ENCODE measurements at places on chromosomes 12 and 14.

- no peak for DNase-seq
These were observed 236.1 kb upstream of the DIO2 start for GRCh38 chr14:80447392-80447791.

DNA sequence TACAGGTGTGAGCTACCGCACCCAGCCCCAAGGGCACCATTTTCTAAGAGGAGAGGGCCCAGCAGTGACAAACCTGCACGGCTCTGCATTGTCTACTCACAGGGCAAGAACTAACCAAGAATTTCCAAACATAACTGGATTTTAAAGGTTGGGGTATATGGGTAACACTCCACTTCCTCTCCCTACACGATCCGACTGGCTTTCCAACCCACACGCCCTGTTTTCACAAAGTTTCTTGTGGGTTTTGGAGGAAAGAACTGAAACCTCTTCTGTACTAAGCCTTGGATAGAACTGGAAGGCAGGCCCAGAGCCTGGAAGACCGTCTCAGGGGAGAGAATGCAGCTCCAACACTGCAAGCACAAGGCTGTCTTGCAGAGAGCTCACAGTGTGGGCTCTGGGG lies 24.9 kb downstream of the SNRNP35 start:
- DNase-seq: no peak

DNA sequence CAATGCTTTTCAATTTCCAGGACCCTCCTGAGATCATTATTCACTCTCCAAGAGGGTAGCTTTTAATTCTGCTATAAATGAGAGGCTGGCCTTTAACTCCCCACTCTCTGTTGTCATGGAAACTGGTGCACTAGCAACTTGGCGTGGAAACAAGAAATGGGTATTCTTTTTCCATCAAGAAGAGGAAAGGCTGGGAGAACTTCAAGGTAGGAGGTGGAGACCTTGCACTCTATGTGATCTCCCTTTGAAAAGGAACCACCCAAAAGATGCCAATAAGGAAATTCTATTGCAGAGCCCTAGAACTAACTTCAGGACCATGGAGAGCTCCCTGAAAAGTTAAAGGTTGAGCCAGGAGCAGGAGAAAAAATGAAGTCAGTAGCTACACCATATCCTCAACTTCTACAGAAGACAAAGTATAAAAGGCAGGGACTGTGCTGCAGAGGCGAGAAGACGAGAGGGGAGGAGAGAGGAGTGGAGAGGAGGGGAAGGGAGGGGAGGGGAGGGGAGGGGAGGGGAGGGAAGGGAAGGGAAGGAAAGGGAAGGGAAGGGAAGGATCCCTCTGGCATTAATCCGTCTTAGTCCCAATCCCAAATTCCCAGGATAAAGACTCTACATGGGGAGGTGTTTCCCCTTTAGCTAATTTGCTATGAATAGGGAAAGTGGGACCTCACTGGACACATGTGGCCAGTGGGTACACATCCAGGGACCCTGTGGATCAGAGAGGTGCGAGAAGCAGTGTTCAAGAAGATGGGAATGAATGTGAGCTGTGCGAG lies 46.7 kb upstream of the FICD start:
- peak; percentile 76 for DNase-seq

DNA sequence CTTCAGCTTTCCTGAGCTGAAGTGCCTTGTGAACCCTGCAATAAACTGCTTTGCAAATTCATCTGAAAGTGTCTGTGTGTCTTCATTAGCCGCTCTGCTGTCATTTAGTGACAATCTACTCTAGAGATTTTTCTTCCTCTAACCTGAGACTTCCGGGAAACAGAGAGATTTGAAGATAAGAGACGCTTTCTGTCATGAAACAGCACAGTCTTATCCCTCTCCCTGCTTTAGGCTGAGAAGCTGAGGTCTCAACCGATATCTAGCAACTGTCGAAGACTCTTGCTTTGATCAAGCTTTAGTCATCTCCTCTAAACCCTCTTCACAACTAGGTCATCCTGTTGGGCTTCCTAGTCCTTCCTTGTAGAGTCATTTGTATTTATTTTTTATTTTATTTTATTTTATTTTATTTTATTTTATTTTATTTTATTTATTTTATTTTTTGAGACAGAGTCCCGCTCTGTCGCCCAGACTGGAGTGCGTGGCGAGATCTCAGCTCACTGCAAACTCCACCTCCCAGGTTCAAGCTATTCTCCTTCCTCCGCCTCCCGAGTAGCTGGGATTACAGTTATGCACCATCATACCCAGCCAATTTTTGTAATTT lies 1.2 kb downstream of the RNASE2 start:
- DNase-seq: no peak

DNA sequence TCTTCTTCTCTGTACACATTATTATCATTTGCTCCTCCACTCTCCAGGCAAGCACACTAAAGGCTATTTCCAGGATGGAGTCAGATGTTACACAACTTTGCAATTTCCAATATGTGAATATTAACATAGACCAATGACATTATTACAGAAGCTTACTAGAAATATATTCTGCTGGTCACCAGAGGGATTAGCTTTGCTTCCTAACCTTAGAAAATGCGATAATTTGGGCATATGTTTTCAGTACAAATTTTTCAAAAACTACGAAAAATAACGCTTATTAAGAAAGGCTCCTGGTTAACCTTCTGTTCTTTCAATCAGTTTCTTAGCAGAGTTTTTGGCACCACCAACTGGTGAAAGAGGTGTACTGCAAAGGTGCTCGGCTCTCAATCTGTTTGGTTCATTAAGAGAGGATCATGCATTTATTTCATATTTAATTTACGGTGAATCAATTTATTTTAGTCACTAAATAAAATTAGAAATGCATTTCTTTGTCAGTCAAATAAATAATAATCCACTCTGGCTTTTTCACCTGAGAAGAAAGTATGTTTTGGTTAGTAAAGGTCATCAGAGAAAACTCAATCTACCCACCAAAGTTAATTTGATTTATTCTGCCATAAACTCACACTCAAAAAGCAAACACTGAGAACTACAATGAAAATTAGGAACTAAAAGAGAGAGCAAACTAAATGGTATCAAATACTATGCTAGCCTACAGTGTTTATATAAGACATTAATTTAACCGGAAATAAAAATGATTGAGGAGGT lies 39.2 kb downstream of the EFCAB11 start:
- DNase-seq: peak; percentile 88

DNA sequence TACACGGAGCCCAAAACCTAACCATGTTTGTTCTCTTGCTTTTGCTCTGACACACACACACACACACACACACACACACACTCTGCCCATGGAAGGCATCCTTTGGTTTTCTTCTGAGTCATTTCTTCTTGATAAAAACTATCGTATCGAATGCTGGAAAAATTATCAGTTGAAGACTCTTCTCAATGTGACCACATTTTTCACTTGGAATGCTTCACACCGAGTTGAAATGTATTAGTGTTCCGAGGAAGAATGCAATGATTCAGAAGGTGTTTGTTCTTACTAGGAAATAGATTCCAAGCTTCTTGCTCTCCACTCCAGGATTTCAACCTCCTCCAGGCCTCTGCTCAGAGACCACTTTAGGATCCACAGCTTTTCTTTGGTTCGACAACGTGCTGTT lies 226.3 kb downstream of the MON2 start:
- DNase-seq: no peak

GRCh38 chr12:49428793-49429192 lies 61.5 kb downstream of the SPATS2 start:
- DNase-seq: no peak

GRCh38 chr12:110591451-110592051 lies 8.4 kb upstream of the PPTC7 start:
- no peak for DNase-seq

DNA sequence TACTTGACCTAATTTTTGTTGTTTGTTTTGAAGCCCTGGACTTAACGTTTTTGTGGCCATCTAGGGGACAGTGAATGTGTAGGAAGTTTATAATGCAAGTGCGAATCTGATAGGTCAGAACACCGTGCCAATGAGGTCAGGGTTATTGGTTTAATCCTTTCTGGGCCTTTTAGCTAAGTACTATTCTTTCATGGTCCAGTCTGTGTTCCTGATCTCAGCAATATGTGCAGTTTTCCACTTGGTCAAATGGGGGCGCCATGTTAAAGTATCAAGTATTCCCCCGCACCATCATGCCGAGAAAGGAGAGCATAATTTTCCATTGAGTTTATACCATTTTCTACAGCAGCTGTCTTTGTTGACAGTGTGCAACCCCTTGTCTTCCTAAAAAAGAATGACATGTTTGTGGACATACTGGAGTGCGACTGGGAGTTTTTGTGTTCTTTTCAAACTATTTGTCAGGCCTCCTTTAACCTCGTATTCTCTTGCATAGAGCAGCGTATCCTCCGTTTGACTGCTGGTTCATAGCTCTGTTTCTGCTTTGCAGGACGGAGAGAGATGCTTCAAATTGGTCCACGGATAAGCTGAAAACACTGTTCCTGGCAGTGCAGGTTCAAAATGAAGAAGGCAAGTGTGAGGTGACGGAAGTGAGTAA lies 1.3 kb downstream of the AHSA1 start:
- DNase-seq: peak; percentile 91

DNA sequence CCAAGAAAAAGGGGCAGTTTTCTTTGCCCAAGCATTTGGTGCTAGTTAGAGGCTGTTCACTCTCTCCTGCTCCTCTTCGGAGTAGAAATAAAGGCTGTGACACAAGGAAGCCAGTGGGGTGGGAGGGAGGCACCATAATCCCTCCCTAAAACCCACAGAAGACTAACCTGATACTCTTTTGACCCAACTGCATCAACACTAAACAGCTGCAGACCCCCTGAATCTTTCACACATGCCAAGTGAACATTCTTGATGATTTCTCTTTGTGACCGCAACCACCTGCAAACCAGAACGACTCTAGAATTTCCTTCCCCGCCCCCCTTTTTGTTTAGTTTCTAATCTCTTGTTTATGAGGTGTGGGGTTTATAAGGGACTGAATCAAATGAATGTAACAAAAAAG lies 175.8 kb upstream of the BCL2L14 start:
- DNase-seq: no peak

- no peak for DNase-seq
These were observed 17.1 kb downstream of the OR10G2 start for GRCh38 chr14:21617614-21618013.

DNA sequence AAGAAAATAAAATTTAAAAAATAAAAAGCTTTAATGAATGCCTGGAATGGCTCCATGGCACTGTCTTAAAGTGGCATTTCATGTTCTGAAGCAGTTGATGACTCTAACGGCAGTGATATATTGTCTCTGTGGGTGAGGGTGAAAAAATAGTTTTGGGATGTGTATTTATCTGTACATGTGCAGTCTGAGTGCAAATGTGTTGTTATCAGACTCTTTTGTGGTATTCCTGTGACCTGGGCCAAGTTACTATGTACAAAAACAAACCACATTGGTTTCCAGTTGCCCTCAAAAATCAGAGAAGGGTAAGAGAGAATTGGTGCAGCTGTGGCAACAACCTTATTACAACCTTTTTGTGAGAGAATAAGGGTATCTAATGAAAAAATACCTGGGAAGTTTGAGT lies 81.7 kb upstream of the CCDC91 start:
- no peak for DNase-seq

DNA sequence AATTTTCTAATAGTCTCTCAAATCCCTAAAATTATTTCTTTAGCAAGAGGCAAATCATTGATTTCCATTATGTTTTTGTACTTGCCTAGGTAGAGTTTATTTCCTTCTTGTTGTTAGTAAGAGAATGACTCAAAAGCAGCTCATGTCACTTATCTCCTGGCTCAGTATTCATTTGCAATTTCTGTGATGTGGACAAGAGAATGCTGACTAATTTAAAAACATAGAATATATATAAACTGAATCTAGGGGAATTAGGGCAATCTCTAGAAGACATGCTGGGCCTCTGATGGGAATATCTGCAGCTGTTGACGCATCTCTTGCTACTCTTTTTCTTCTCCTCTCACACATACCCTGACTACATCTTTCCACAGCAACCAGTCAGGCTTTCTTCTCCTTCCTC lies 130.8 kb upstream of the PRKD1 start:
- DNase-seq: no peak

DNA sequence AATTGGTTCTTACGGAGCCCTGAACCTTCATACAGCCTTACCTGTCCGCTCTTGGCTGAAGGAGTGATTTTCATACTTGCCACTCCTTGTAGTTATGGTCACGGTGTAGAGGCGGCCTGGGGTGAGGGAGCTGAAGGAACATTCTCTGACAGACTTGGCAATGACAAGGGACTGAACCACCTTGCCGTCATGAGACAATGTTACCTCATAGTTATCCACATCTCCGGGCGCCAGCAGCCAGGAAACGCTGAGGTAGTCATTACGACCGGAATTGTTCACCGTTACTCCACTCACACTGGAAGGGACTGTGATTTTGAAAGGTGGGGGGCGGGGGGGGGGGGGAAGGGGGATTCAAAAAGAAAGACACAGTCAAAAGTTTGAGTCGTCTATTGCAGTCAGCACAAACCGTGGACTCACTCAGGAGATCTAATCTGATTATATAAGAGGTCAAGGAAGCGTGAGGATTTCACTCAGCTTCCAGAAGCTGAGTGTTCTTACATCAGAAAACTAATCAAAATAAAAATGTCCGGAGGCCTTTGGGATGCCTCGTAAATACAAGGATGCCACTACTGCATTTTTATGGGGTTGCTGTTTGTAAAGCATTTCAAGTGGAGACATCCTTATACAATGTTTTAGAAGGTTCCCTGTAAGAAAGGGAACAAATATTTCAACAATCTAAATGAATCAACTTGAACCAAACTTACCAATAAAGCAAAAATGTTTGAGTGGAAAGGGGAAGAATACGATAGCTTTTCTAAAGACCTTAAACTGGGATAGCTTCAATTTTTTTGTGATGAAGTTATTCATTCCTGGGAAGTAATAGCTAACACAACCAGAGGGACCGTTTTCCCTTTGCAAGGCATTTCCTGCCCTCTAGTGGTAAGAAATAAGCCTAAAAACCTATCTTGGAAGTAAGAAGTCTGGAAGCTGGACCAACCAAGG lies 60.6 kb downstream of the PTPRB start:
- peak; percentile 57 for DNase-seq

- DNase-seq: no peak
These were observed 76.3 kb downstream of the MIA2 start for GRCh38 chr14:39310051-39310450.

DNA sequence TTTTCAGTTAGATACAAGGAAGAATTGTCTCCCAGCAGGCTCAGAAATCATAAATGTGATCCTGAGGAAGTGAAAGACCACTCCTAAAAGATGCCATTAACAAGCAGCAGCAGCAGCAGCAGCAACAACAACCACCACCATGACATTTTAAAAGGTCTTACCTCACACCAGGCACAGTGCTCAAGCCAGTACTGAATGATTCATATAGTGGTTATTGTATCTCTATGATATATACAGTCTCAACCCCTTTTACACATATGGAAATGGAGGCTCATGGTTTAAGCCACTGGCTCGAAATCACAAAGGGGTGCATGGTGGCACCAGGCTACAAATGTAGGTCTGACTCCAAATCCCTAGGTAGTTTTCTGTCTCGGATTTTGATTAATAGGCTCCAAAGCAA lies 126.9 kb downstream of the KTN1 start:
- DNase-seq: no peak

- DNase-seq: peak; percentile 66
These were observed 1.7 kb downstream of the POLE start for GRCh38 chr12:132685400-132685799.

DNA sequence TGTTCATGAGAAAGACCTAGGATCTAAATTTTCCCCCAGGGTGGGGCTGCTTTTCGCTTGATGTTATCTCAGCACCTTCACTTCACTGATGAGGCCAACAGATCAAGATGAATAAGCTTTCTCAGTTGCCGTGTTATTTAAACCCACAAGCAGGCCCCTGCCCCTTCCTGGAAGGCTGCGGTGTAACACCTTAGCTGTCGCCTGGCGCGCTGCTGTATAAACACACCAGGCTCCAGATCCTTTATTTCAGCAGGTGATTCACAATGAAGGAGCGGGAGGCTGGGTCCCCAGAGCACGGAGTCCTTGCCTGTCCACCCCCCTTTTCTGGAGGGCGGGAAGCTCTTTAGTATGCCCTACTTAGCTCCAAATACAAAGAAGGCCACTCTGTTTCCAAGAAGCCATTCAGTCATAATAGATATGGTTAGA lies 515.4 kb downstream of the FUT8 start:
- peak; percentile 95 for DNase-seq
